Kidney (tissue), 22 donors: ENCODE measurements at places on chromosomes 11 and 22. TPM values are rescaled to one million over a fixed set of nuclear protein-coding genes. Genes with fewer than 3 reads are reported as not detected.

GRK3 gene
- polyA plus RNA-seq: 1.6 TPM

HOATZ gene
- polyA plus RNA-seq: not detected

CD82 gene
- 59.3 TPM for polyA plus RNA-seq

RIMBP3C gene
- polyA plus RNA-seq: not detected

BDNF gene
- 0.19 TPM for polyA plus RNA-seq

RFPL3 gene
- not detected for polyA plus RNA-seq

MPEG1 gene
- 2.6 TPM for polyA plus RNA-seq

SLC22A8 gene
- 447 TPM for polyA plus RNA-seq

FBXO3 gene
- polyA plus RNA-seq: 27.5 TPM

SCGB1D2 gene
- 5.6 TPM for polyA plus RNA-seq

OR2AG2 gene
- not detected for polyA plus RNA-seq

OR8B3 gene
- polyA plus RNA-seq: not detected

AIFM3 gene
- 4.4 TPM for polyA plus RNA-seq

OR5A1 gene
- not detected for polyA plus RNA-seq

LARGE1 gene
- polyA plus RNA-seq: 5.0 TPM

ALX4 gene
- polyA plus RNA-seq: 0.09 TPM

ANO9 gene
- polyA plus RNA-seq: 11.3 TPM

TMEM191B gene
- 10.6 TPM for polyA plus RNA-seq

TBRG1 gene
- polyA plus RNA-seq: 23.3 TPM

OR52I1 gene
- not detected for polyA plus RNA-seq

SLC22A25 gene
- not detected for polyA plus RNA-seq

OR8G5 gene
- polyA plus RNA-seq: not detected

TRIM22 gene
- polyA plus RNA-seq: 11.5 TPM

OOSP3 gene
- polyA plus RNA-seq: not detected

TRIM29 gene
- polyA plus RNA-seq: 0.65 TPM

TECTA gene
- 0.54 TPM for polyA plus RNA-seq

TYR gene
- polyA plus RNA-seq: not detected

MRGPRX4 gene
- not detected for polyA plus RNA-seq

CHRDL2 gene
- 3.9 TPM for polyA plus RNA-seq

MMP1 gene
- 0.26 TPM for polyA plus RNA-seq

KRTAP5-9 gene
- polyA plus RNA-seq: not detected

TANGO2 gene
- polyA plus RNA-seq: 37.3 TPM

BACE1-AS gene
- 8.0 TPM for polyA plus RNA-seq

TIGD3 gene
- polyA plus RNA-seq: 0.95 TPM

C11orf91 gene
- not detected for polyA plus RNA-seq

OR52K2 gene
- not detected for polyA plus RNA-seq

RHOD gene
- 50.2 TPM for polyA plus RNA-seq

MS4A14 gene
- 0.34 TPM for polyA plus RNA-seq

FDX1 gene
- 34.4 TPM for polyA plus RNA-seq

C11orf87 gene
- polyA plus RNA-seq: not detected

OR10A2 gene
- not detected for polyA plus RNA-seq

IL10RA gene
- polyA plus RNA-seq: 1.8 TPM

B3GAT3 gene
- polyA plus RNA-seq: 66.2 TPM

SERHL2 gene
- 4.9 TPM for polyA plus RNA-seq

NRGN gene
- 55.9 TPM for polyA plus RNA-seq

NPAS4 gene
- not detected for polyA plus RNA-seq

SLC22A9 gene
- not detected for polyA plus RNA-seq
